ENCODE measurements at places on chromosomes 11 and 22. TPM values are rescaled to one million over a fixed set of nuclear protein-coding genes. Genes with fewer than 3 reads are reported as not detected.

The CLDN5 gene
- 22.4 TPM for total RNA-seq

The CARNS1 gene
- 0.12 TPM for total RNA-seq

The DRD2 gene
- not detected for total RNA-seq

- peak overlapping the region; percentile 14 for H3K4me3 ChIP-seq
- H3K36me3 ChIP-seq = no peaks in the 10 kb centered on the region
Measured at GRCh38 chr11:45209891-45210699, 63.7 kb downstream of the PRDM11 start.

The NRXN2 gene
- 11.2 TPM for total RNA-seq

- H3K36me3 ChIP-seq = no peaks in the 10 kb centered on the region
- DNase-seq = no peak
- no peaks in the 10 kb centered on the region for H3K4me1 ChIP-seq
- no peaks in the 10 kb centered on the region for H3K27me3 ChIP-seq
- no peak overlapping the region for H3K4me3 ChIP-seq
Measured at GRCh38 chr11:72766152-72766902, 14.1 kb upstream of the ARAP1 start.
